ENCODE measurements at places on chromosomes 1 and 21. TPM values are rescaled to one million over a fixed set of nuclear protein-coding genes. Genes with fewer than 3 reads are reported as not detected.
A peak's percentile ranks its signal among the peaks of the same experiment; 100 is the strongest.

Gene KIF21B
- total RNA-seq = 87.7 TPM

Gene FMO1
- not detected for total RNA-seq

Gene PSMG1
- total RNA-seq = 14.6 TPM

Gene MTARC1
- 0.75 TPM for total RNA-seq

Gene CA14
- not detected for total RNA-seq

DNA sequence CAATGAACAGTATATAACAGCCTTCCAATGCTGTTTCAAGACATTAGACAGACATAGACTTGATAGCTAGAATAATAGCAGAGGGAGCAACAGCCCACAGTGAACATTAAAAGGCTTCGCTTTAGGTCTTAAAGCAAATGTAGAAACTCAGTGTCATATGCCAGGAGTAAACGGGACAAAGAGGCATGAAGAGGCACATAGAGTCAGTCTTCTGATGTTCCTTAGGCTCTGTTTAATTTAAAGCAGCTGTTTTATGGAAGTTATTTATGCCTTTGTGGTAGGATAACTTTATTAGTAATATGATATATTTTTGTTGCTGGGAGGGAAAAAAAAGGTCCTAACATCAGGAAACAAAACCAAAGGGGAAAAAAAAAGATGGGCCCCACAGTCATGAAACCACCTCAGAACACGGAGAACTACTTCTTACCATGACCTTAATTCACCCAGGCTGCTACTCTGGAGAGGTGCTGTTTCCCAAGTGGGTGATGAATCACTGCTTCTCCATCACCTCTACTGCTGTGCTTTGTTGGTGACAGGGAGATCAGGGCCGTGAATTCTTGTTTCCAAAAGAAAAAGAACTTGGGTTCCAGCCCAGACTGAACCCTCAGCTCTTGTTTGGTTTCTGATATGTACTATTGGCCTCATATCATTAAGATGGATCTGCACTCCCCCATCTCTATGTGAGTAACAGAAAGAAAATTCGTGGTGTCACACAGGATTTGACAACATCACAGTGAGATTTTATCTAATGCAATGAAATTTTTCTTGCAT lies 616.9 kb downstream of the KIF26B start:
- no peak overlapping the region for H3K4me3 ChIP-seq
- DNase-seq = no peak
- peaks cover 5% of the 10 kb centered on the region for H3K36me3 ChIP-seq
- no peaks in the 10 kb centered on the region for H3K27me3 ChIP-seq

DNA sequence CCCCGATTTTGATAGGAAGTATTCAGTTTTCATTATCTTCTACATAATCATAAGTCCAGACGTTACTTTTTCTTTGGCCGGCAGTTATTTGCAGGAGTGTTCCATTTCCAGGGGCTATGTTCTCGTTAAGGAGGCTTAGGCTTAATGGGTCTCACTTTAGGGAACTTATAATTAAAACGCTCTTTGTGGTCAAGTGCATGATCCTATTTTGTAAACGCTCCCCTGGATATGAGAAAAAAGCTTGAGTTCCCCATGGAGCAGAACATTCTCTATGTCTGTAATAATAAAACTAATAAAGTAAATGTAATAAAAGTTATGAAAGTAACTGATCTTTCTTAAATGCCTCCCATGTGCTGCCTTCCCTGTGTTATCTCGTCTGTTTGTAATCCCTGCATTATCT lies 48.7 kb upstream of the GPR153 start:
- no peak for DNase-seq
- H3K4me3 ChIP-seq = no peak overlapping the region
- H3K4me1 ChIP-seq = no peaks in the 10 kb centered on the region
- no peaks in the 10 kb centered on the region for H3K27me3 ChIP-seq
- peak overlapping the region; percentile 49 for H3K27ac ChIP-seq
- H3K36me3 ChIP-seq = peaks cover 2% of the 10 kb centered on the region

DNA sequence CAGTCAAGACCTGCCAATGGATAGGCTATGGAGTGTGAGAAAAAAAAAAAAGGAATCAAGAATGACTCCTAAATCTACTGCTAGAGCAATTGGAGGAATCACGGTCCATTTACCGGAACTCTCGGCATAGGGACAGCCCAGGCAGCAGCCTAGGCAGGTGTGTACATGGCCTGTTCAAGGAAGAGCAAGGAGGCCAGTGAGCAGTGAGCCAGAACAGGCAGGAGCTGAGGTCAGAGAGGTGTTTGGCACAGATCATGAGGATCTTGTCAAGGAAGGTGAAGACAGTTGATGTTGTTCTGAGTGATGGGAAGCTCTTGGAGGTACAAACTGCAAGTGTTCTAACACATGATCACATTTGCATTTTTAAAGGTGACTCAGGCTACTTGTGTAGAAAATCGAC lies 40.6 kb upstream of the HHAT start:
- peaks cover 3% of the 10 kb centered on the region for H3K4me1 ChIP-seq
- H3K27me3 ChIP-seq = peaks cover 78% of the 10 kb centered on the region
- no peak overlapping the region for H3K27ac ChIP-seq
- DNase-seq = no peak

DNA sequence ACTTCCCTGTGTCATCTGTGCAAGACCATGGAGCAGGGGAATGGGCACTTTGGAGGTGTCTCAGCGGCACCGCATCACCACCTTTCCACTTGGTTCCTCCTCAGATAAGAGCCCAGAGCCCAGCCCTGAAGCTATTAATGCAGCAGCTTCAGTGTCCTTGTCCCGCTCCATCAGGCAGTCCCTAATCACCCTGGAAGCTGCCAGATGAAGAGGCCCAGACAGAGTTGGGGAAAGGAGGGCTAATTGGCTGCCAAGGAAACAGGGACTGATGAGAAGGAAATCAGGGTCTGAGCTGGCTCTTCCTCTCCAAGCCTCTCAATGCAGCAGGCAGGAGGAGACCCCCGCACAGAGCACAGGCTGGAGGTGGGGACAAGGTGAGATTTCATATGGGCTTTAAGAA lies 83.1 kb upstream of the KLHDC7A start:
- no peaks in the 10 kb centered on the region for H3K4me1 ChIP-seq
- H3K36me3 ChIP-seq = no peaks in the 10 kb centered on the region
- no peak overlapping the region for H3K4me3 ChIP-seq
- no peak overlapping the region for H3K27ac ChIP-seq

DNA sequence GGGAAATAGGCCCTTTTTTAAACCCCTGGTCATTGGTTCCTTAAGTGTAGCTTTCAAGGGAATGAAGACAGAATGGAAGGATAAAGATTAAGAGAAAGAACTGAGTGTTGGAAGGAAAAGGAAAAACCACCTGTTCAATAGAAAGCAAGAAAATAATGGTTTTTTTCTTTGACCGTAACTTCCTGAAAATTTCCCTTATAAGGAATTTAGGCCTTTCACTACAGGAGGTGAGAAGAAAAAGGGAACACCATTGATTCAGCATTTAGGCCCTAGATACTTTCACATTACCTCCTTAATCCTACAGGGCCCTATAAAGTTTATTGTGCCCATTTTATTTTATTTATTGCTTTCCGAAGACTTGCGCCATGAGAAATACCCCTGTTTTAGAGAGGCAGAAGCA lies 18.9 kb downstream of the KPNA6 start:
- H3K36me3 ChIP-seq = no peaks in the 10 kb centered on the region
- no peak overlapping the region for H3K4me3 ChIP-seq
- H3K27ac ChIP-seq = peak overlapping the region; percentile 47
- DNase-seq = no peak
- no peaks in the 10 kb centered on the region for H3K27me3 ChIP-seq
- H3K4me1 ChIP-seq = peaks cover 39% of the 10 kb centered on the region

- H3K4me1 ChIP-seq = peaks cover 14% of the 10 kb centered on the region
- H3K36me3 ChIP-seq = peaks cover 19% of the 10 kb centered on the region
Observed at GRCh38 chr1:74748960-74749359, 16.0 kb downstream of the TYW3 start.

- H3K4me3 ChIP-seq = no peak overlapping the region
- H3K4me1 ChIP-seq = peaks cover 4% of the 10 kb centered on the region
- no peaks in the 10 kb centered on the region for H3K36me3 ChIP-seq
- DNase-seq = no peak
Observed at GRCh38 chr1:26094677-26095383, 16.8 kb upstream of the PDIK1L start.

- H3K36me3 ChIP-seq = no peaks in the 10 kb centered on the region
- H3K27me3 ChIP-seq = peaks cover 9% of the 10 kb centered on the region
Observed at GRCh38 chr1:182299728-182300616, 91.6 kb downstream of the GLUL start.

- peaks cover 12% of the 10 kb centered on the region for H3K27me3 ChIP-seq
- H3K36me3 ChIP-seq = no peaks in the 10 kb centered on the region
- H3K4me1 ChIP-seq = no peaks in the 10 kb centered on the region
- H3K27ac ChIP-seq = no peak overlapping the region
- peak overlapping the region; percentile 1 for H3K4me3 ChIP-seq
Observed at GRCh38 chr1:119472080-119472818, 34.8 kb upstream of the HSD3B1 start.

DNA sequence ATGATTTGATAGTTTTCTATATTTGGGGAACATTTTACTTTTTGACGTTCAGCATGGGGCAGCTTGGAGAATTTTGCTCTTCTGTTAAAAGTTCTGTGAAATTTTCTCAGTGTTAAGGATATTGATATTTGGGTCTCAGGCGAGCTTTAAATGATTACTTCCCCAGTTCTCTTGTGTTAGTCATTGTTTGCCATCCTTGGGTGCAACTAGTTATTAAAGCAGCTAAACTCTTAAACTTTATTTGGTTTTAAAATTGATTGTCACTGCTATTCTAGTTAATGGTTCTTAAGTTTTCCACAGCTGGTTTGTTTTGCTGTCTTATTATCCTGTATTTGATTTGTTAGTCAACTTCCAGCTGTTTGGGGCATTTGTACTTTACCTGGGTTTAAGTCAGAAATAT lies 9.0 kb downstream of the COG2 start:
- no peak overlapping the region for H3K4me3 ChIP-seq
- H3K27me3 ChIP-seq = no peaks in the 10 kb centered on the region
- H3K27ac ChIP-seq = no peak overlapping the region
- peaks cover 6% of the 10 kb centered on the region for H3K36me3 ChIP-seq
- peaks cover 42% of the 10 kb centered on the region for H3K4me1 ChIP-seq
- no peak for DNase-seq

- H3K36me3 ChIP-seq = peaks cover 8% of the 10 kb centered on the region
- peaks cover 21% of the 10 kb centered on the region for H3K4me1 ChIP-seq
- no peaks in the 10 kb centered on the region for H3K27me3 ChIP-seq
- DNase-seq = no peak
- H3K27ac ChIP-seq = no peak overlapping the region
Observed at GRCh38 chr1:89881415-89882058, 60.7 kb downstream of the LRRC8D start.

DNA sequence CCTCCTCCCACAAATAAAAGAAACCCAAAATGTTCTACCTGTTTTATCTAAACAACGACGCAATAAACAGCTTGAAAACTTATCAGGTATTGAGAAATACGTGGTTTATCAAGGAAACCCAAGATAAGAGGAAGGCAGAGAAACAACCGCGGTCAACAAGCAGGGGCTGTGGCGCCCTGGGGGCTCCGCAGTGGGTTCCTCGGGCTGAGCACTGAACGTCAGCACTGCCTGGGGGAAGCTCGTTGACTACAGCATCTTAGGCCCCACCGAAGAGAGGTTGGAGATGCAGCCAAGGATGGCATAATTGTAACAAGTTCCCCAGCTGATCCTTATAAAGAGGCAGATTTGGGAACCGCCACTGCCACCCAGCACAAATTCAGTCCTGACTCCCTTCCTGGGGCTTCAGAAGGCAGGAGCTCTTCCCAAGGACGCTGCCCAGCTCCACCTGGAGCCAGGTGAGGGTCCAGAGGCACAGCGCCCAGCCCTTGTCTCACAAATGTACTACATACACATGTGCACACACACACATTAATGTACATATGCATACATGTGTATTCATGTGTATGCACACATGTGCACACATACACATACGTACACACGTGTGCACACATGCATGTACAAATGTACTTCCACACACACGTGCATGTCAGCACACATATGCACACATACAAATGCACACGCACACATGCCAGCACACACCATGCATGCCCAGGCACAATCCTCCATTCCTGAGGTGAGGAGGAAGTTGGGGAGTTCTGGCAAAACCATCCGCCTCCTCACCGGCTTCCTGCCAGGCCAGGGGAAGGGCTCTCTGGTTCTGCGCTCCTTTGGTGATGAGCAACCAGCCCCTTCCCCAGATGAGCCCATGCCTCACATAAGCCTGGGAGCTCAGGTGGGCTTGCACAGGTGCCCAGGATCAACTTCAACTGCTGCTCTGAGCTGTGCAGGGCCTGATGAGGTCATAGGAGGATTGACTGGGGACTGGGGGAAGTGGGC lies 251.1 kb downstream of the NPHP4 start:
- peaks cover 4% of the 10 kb centered on the region for H3K36me3 ChIP-seq
- DNase-seq = no peak
- H3K4me3 ChIP-seq = no peak overlapping the region
- peaks cover 13% of the 10 kb centered on the region for H3K4me1 ChIP-seq
- H3K27ac ChIP-seq = no peak overlapping the region

DNA sequence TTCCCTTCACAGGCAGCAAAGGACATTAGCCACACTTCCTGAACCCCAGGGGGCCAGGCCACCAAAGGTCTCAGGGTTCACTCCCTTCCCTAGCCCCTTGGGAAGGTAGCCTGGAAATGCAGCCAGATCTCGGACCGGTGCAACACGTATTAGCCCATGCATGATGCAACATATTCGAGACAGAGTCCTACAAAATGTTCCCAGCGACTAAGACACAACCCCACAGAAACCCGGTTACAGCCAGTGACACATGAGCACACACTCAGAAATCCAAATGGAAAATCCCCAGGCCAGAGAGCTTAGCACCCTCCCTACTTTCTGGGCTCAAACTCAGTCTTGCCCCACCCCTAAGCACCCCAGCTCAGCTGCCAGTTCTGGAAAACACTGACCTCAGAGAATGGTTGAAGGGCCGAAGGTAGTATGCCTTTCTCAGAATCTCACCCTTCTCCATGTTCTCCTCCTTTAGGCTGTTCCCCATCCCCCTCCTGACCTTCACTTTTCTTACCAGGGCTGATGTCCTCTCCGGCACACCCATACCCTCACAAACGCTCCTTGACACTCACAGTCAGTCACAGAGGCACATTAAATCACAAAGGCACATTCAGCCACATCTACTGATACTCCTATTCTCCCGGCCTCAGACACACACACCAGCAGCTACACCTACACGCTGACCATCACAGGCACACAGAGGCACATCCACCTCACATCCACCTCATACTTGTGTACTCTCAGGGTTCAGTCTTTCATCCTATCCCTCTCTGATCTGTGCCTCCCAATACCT lies at the start of gene TSPAN1:
TSPAN1 (plus strand) TSS at position 640 of the 784 bp plus-strand sequence. CDS start 6,021 bp downstream, outside the sequence.
- no peak within 1 kb of the TSS for H3K27ac ChIP-seq
- peaks cover 28% of the 10 kb centered on the region for H3K27me3 ChIP-seq
- no peak for DNase-seq
- H3K4me1 ChIP-seq = peaks cover 2% of the 10 kb centered on the region
- H3K4me3 ChIP-seq = no peak within 1 kb of the TSS
- H3K36me3 ChIP-seq = peaks cover 2% of the 10 kb centered on the region

DNA sequence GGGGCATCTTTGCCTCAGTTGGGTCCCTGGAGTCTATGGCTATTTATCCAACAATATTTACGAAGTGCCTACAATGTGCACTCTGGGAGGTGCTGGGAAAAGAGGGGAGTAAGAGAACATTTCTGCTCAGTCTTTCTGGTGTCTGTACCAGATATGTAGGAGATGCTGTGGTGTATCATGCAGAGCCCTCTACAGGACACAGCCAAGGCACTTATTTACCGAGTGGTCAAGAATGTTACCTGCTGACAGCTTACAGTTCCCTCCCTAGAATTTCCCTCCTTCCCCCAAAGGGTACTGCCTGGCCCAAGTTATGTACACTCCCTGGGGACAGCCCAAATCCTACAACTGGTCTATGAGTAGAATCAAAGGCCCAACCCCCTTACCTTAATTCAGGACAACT lies 177.7 kb downstream of the C1orf94 start:
- DNase-seq = no peak
- no peak overlapping the region for H3K27ac ChIP-seq
- H3K27me3 ChIP-seq = peaks cover 35% of the 10 kb centered on the region
- peaks cover 2% of the 10 kb centered on the region for H3K36me3 ChIP-seq
